Type B pancreatic cell (in vitro differentiated cells): ENCODE measurements at places on chromosomes 2 and 18. TPM values are rescaled to one million over a fixed set of nuclear protein-coding genes. Genes with fewer than 3 reads are reported as not detected.

DNA sequence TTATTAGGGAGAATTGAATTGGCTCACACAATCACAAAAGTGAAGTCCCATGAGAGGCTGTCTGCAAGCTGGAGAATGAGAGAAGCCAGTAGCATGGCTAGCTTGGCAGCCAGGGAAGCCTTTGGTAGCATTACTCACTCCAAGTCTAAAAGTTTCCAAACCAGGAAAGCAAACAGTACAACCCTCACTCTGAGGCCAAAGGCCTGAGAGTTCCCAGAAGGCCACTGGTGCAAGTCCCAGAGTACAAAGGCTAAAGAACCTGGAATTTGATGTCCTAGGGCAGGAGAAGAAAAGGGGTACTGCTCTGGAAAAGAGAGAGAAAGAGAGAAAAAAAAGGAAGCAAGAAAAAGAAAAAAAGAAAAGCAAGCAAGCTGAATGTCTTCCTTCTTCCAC lies 318.2 kb downstream of the RND3 start:
- H3K27me3 ChIP-seq: no peaks in the 10 kb centered on the region
- peaks cover 9% of the 10 kb centered on the region for H3K4me1 ChIP-seq
- DNase-seq: no peak
- no peak overlapping the region for H3K27ac ChIP-seq
- H3K36me3 ChIP-seq: no peaks in the 10 kb centered on the region

DNA sequence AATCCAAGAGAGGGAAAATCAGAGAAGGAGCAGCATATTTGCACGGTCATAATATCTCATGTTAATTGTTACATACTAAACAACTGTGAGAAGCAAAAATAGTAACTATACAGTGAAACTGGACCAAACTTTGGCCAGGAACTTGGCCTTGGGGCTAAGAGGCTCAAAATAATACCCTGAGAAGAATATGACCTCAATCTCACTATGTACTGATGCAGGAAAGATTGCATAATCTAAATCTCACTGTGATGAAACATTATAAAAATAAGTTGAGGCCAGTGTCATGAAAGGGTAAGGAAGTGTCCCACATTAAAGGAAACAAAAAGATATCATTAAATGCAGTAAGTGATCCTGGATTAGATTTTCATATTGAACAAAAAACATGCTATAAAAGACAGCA lies 36.5 kb downstream of the ZRANB3 start:
- H3K27me3 ChIP-seq: no peaks in the 10 kb centered on the region
- no peaks in the 10 kb centered on the region for H3K4me1 ChIP-seq
- DNase-seq: no peak
- H3K36me3 ChIP-seq: peaks cover 21% of the 10 kb centered on the region
- H3K27ac ChIP-seq: no peak overlapping the region

DNA sequence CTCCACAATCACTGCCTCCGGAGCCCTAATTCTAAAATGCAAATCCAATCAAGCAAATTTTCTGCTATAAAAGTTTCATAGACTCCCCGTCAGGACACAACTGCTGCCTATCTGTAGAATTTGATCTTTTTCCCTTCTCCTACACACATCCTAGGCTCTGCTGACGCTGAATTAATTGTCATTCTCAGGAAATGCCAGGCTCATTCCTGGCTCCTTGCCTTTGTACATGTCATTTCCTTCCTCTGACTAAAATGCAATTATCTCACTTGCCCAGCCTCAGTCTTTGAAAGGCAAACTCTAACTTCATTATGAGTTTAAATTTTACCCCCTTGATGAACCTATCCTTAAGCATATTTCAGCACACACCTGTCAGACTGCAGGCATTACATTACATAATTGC lies 844.9 kb upstream of the CRIM1 start:
- no peak overlapping the region for H3K27ac ChIP-seq
- H3K36me3 ChIP-seq: no peaks in the 10 kb centered on the region
- no peaks in the 10 kb centered on the region for H3K4me1 ChIP-seq

DNA sequence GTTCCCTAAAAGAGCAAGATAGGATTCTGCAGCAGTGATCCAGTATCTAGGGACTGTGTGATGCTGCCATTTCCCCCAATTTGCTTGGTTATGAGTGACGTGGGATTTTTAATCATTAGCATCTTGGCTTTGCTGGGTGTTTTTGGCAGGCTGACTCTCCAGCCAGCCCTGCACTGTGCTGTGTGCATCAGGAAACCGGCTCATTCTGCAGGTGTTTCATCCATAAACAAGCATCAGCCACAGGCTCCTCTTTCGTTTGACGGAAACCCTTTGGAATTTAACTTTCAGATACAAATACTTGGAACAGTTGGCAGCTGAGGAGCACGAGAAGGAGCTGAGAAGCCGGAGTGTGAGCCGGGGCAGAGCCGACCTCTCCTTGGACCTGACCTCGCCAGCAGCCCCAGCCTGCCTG lies 135.9 kb downstream of the TPGS2 start:
- no peak for DNase-seq
- peaks cover 13% of the 10 kb centered on the region for H3K4me1 ChIP-seq
- peaks cover 7% of the 10 kb centered on the region for H3K27me3 ChIP-seq

DNA sequence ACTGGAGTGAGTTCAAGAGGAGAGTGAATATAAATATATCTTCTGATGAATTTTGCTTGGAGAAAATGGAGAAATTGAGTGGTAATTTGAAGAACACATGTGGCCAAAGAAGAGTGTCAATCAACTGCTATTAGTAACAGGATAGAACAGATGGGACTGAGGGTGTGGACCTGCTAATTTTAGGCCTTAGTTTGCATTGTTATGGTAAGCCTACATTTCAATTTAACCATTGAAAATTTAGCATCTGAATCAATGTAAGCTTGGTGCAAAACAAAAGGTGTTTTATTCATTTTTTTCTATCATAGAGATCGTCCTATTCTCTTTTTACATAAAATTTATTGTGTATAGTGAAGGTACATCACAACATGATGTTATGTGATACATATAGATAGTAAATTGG lies 42.1 kb upstream of the CDH19 start:
- no peaks in the 10 kb centered on the region for H3K36me3 ChIP-seq
- no peak overlapping the region for H3K4me3 ChIP-seq
- DNase-seq: no peak
- no peak overlapping the region for H3K27ac ChIP-seq
- H3K27me3 ChIP-seq: no peaks in the 10 kb centered on the region
- H3K4me1 ChIP-seq: no peaks in the 10 kb centered on the region

DNA sequence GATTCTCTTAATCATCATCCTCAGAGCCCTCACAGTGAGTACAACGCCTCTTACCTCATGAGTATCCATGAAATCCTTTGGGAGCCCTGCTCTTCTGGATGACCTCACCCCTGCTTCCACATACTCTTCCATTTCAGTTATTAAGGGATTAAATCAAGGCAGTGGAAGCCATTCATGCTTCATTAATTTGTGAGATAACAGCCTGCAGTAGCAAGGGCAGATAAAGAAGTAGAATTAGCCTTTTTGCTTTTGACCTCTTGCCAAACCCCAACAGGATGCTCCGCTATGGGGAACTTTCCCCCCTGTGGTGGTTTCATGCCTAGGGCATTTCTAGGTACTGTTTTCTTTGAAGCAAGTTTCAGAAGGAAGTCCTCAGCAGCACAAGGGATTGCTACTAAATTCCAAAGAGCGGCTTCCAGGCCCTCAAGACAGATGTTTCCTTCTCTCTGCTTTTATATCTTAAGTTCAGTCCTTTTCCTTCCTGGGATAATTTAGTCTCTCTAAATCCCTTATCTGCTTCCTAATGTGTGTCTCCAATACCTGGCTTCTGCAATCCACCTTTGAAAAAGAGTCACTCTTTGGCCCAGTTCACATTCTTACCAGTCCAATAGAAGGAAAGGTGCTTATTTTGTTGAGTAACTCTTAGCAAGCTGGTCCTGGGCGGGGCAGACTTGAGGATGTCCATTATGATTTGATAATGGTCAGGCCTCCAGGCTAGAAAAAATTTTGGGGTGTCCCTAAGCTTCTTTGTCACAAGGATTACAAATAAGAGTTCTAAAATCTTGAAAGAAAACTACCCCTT lies 76.9 kb downstream of the MYO1B start:
- no peak overlapping the region for H3K4me3 ChIP-seq
- peaks cover 7% of the 10 kb centered on the region for H3K36me3 ChIP-seq
- no peaks in the 10 kb centered on the region for H3K27me3 ChIP-seq
- peaks cover 50% of the 10 kb centered on the region for H3K4me1 ChIP-seq
- H3K27ac ChIP-seq: no peak overlapping the region
- DNase-seq: no peak

DNA sequence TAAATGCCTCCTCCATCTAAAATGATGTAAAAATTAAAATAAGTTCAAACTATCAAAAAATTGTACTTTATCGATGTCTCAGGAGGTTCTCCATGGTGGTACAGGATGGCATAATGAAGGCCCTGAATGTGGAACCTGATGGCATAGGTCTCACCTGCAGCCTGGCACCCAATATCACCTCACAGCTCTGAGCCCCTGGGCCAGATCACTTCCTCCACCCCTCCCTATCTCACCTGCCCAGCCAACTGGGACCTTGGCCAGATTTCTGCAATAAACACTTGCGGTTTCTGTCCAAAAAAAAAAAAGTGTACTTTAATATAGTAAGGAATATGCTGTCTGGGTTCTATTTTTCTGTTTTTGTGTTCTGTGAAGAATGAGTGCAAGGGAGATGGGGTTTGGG lies 6.7 kb upstream of the RBM45 start:
- H3K36me3 ChIP-seq: no peaks in the 10 kb centered on the region
- no peak overlapping the region for H3K27ac ChIP-seq
- no peaks in the 10 kb centered on the region for H3K27me3 ChIP-seq
- peaks cover 3% of the 10 kb centered on the region for H3K4me1 ChIP-seq

- DNase-seq: no peak
- H3K27me3 ChIP-seq: peaks cover 13% of the 10 kb centered on the region
- H3K4me1 ChIP-seq: peaks cover 9% of the 10 kb centered on the region
- no peaks in the 10 kb centered on the region for H3K36me3 ChIP-seq
- H3K4me3 ChIP-seq: no peak overlapping the region
These were observed 67.9 kb downstream of the NCAPH start for GRCh38 chr2:96403481-96403880.

DNA sequence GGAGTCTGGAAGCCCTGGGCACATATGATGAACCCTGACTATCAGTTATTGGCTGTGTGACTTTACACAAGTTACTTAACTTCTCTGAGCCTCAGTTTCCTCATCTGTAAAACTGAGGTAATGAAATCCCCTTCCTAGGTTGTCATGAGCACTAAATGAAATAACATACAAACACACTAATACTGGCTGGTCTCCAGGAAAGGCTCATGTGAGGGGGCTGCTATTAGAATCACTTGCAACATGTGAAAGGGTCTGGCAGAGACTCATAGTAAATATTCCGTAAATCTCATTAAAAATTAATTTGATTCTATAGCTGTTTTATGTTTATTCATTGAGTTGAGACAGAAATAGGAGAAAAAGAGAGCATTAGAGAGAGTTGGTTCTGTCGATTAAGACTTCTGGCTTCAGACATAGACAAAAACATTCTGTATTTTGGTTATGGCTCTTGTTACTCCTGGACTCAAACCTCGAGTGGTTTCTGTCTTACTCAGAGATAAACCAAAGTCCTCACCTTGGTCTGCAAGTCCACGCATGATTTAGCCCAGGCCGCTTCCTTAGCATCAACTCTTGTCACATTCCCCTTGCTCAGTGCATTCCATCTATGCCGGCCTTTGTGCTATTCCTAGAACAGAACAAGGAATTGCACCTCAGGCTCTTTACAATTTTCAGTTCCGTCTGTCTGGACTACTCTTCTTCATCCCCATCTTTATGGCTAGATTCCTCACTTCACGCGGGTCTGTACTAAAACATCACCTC lies 139.1 kb downstream of the NXPH2 start:
- H3K27me3 ChIP-seq: no peaks in the 10 kb centered on the region
- no peak overlapping the region for H3K4me3 ChIP-seq
- no peaks in the 10 kb centered on the region for H3K4me1 ChIP-seq
- DNase-seq: no peak

- H3K27me3 ChIP-seq: peaks cover 11% of the 10 kb centered on the region
- H3K27ac ChIP-seq: peak overlapping the region; percentile 29
- no peaks in the 10 kb centered on the region for H3K36me3 ChIP-seq
- no peak for DNase-seq
These were observed 49.4 kb upstream of the PKDCC start for GRCh38 chr2:41998186-41999127.

- no peak overlapping the region for H3K27ac ChIP-seq
- peaks cover 19% of the 10 kb centered on the region for H3K27me3 ChIP-seq
- DNase-seq: no peak
These were observed 137.2 kb downstream of the TRIM43 start for GRCh38 chr2:95728878-95729596.

DNA sequence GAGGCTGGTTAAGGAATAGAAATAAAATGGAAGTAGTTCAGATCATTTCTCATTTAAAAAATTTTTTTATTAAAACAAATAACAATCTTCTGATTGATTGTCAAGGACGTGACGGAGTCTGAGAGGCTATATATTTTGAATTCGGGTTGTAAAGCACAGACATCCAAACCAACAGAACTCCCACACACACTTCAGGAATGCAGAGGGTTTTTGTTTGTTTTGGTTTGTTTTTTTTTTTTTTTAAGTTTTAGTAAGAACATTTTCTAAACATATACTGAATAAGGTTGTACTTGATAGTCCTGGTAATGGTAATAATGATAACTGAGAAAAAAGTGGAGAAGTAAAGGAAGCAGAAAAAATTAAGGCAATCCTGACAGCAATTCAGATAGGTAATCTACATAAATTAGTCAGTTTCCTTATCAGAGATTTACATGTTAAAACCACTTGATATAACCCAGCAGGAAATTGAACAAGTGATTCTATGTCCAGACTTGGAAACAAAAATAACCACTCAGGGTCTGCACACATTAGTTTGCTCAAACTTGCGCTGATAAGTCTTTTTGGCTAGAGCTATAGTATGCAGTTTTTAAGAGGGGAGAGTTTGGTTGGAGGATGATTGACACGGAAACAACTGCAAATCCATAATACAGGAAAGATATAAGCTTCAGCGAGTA lies 51.5 kb upstream of the CTAGE1 start:
- H3K4me1 ChIP-seq: peaks cover 51% of the 10 kb centered on the region
- no peak overlapping the region for H3K4me3 ChIP-seq
- no peak overlapping the region for H3K27ac ChIP-seq
- H3K27me3 ChIP-seq: no peaks in the 10 kb centered on the region
- no peaks in the 10 kb centered on the region for H3K36me3 ChIP-seq

GRCh38 chr2:11408959-11409571 lies 56.9 kb downstream of the E2F6 start:
- peaks cover 19% of the 10 kb centered on the region for H3K4me1 ChIP-seq
- no peak overlapping the region for H3K4me3 ChIP-seq
- H3K27ac ChIP-seq: no peak overlapping the region
- no peak for DNase-seq
- H3K27me3 ChIP-seq: no peaks in the 10 kb centered on the region

DNA sequence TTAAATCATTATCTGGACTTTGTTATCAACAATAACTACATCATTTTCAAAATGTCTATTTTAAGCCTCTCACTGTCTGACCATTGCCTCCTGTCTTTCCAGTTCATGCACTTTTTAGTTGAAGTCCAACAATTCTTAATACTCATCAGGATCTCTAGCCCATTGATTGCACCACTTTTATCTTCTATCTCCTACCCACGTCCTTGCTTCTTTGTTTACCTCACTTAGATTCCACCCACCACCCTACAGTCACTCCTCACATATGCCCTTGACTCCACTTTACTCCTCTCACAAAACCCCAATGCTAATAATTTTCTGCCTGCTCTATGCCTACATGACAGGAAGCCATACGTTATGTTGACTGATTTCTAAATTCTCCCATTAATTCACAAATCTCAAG lies 21.9 kb downstream of the TACR1 start:
- no peak overlapping the region for H3K27ac ChIP-seq
- H3K36me3 ChIP-seq: no peaks in the 10 kb centered on the region
- no peak for DNase-seq
- H3K4me3 ChIP-seq: no peak overlapping the region

The CRYGC gene
- not detected in 2 replicates for total RNA-seq

The EVX2 gene
- total RNA-seq: 0.10 TPM in 1 of 2 replicates, not detected in the other

The LRRC30 gene
- not detected in 2 replicates for total RNA-seq

The METTL21A gene
- total RNA-seq: 23.1 and 26.4 TPM in 2 replicates

The FAM110C gene
- 2.3 and 2.6 TPM in 2 replicates for total RNA-seq

The TUBB8B gene
- 0.36 TPM in 1 of 2 replicates, not detected in the other for total RNA-seq

The SSB gene
- total RNA-seq: 109 and 142 TPM in 2 replicates

The GBX2 gene
- total RNA-seq: 0.50 and 2.1 TPM in 2 replicates
